ENCODE measurements at places on chromosomes 13 and 19.

DNA sequence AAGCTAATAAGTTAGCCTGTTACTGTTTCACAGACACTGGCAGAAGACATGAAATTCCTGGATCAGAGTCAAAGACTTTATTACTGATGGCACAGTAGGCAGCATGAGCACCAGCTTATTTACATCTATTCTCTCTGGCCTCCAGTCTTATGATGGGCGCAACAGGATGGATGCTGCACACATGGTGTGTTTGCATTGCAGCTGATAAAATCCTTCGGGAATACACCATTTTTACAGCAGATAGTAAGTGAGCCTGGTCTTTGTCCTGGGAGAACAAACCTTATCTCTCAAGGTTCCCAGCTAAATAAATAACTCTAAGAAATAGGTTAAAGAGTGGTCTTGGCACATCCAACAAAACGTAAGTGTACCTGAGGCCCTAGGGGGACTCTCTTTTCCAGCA is 16.0 kb downstream of the EPSTI1 start:
- no peak for DNase-seq

GRCh38 chr19:756236-756635 is 5.3 kb downstream of the MISP start:
- peak; percentile 8 for DNase-seq

- no peak for DNase-seq
Measured at GRCh38 chr19:48950159-48950558, 4.5 kb upstream of the BAX start.

- DNase-seq = no peak
Measured at GRCh38 chr13:33649212-33649878, 168.6 kb upstream of the RFC3 start.

DNA sequence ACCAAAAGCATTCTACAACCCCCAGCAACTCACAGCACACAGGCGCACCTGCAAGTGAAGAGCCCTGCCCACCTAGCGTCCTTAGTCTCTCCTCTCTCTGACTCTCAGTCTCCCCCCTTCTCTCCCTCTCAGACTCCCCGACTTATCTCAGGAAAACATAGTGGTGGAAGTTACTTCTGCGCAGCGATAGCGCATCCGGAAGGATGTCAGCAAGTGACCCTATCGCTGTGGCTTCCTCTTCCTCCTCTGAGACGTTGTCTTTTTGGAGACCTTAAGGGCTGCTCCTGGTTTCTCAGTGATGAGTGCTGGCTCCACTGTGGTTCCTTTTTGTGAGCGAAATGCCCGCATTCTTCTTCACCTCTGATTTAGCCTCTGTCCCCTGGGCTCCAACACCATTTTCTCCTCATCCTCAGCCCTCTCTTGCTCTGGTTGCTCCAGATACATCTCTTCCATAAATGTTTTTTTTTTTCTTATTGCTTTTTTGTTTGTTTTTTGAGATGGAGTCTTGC is 1.4 kb upstream of the YIF1B start:
- no peak for DNase-seq

- DNase-seq = no peak
Measured at GRCh38 chr13:29716493-29716892, 121.0 kb upstream of the SLC7A1 start.

DNA sequence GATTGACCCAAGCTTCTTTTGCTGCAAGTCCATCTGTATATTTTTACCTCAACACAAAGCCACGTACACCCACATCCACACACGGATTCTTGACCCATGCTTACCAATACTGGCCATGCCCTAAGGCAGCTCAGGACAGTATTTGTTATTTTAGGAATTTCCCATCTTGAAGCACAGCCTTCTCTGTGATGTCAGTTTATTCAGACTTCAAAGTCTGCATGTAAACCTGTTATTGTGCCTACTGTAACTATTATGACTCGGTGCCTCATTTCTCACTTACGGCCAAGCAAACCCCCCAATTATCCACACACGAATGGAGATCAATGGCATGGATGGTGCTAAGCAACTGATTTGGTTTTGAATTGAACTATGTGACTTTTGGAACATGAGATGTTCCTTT is 17.5 kb downstream of the CLDN10 start:
- DNase-seq = no peak

DNA sequence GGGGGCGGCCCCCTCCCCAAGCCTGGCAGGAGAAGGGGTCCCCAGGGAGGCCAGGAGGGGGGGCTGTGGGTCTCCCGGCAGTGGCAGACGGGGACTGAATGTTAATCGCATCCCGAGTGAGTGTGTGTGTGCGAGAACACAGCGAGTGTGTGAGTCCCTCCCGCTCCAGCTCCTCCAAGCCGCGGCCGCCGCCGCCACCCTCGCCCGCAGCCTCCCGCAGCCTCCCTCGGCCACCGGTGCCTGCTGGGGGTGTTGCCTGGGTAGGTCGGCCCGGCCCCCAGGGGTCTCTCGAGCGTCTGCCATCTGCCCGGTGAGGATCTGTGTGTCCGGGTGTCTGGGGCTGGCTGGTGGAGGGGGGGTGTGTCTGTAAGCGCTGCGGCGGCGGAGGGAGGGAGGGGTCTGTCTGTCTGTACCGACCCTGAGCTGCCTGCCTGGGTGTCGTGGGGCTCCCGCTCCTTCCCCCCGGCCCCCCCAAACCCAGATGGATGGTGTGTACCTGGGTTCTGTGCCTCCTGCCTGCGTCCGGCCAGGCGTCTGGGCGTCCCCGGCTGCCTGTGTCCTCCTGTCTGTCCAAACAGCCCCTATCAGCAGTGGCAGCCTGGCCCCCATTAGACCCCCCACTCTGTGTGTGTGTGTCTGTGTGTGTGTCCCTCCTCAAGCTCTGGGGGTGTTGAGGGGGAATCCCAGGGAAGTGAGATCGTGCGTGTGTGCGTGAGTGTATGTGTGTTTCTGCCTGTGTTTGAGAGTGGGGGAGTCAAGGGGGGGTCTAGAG is at the start of gene GRIN2D:
Gene GRIN2D (plus strand): TSS at position 110 of the 772 bp plus-strand sequence. CDS start 4,725 bp downstream, outside the sequence.
- peak; percentile 27 for DNase-seq

- peak; percentile 55 for DNase-seq
Measured at GRCh38 chr19:2636897-2637683, 65.4 kb downstream of the GNG7 start.

- DNase-seq = no peak
Measured at GRCh38 chr13:76887076-76887563, 915 bp upstream of the KCTD12 start.

- DNase-seq = no peak
Measured at GRCh38 chr19:35767288-35768081, 7.9 kb upstream of the ARHGAP33 start.

GRCh38 chr19:3360421-3361383 is 5.7 kb upstream of the NFIC start:
- peak; percentile 57 for DNase-seq

DNA sequence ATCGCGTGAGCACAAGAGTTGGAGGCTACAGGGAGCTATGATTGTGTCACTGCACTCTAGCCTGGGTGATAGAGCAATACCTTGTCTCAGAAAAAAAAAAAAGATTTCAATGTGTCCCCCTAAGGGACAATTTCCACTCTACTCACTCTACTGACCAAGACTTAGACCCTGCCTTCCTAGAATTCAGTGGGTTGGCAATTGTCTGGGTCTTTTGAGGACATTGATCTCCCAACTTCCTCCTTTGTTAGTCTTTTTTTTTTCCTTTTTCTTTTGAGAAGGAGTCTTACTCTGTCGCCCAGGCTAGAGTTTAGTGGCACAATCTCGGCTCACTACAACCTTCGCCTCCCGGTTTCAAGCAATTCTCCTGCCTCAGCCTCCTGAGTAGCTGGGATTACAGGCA is 2.2 kb downstream of the SPTBN4 start:
- DNase-seq = no peak

GRCh38 chr13:20672772-20673171 is 30.7 kb upstream of the IL17D start:
- DNase-seq = no peak

- no peak for DNase-seq
Measured at GRCh38 chr13:81795710-81796109, 1454.8 kb upstream of the SPRY2 start.

DNA sequence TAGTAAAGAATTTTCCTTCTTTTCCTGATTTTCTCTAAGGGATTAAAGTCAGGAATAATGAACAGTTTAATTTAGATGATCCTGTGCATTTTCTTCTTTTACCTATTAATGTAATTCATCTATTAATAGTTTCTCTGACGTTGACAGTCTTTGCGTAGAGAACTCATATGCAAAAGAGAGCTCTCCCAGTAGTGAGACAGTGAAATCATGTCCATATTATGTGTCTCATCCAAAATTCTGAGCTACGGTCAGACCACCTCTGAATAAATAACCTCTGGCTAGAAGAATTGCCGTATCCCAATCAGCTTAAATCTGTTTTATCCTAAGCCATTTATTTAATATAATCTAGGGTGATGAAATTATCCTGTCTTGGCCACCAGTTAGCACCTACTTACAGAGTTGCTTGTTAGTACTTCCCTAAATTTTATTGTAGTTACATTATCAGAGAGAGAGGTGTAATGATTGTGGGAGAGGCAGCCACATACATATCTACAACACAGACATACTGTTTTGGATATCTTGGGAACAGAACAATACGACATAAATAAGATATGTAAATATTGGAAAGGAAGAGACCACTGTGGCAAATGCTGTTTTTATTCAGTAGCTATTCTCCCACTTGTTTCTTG is 30.7 kb downstream of the PDS5B start:
- DNase-seq = no peak

GRCh38 chr13:26300140-26300539 is 46.2 kb downstream of the CDK8 start:
- DNase-seq = no peak

DNA sequence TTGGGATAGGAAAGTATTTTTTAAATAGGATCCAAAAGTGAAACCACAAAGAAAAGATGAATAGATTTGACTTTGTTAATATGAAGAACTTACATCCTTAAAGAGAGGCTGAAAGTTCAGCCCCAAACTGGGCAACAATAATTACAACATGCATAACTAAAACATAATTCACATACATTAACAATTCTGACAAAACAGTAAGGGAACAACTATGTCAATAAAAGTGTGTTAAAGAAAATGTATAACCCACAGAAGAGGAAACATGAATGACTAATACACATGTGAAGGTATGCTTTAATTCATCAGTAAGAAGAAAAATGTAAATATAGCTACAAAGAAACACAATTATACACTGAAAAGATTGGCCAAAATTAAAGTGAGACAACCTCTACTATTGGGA is 1597.6 kb upstream of the MIR17HG start:
- DNase-seq = no peak

- DNase-seq = no peak
Measured at GRCh38 chr19:41853768-41854167, 6.3 kb upstream of the RPS19 start.

DNA sequence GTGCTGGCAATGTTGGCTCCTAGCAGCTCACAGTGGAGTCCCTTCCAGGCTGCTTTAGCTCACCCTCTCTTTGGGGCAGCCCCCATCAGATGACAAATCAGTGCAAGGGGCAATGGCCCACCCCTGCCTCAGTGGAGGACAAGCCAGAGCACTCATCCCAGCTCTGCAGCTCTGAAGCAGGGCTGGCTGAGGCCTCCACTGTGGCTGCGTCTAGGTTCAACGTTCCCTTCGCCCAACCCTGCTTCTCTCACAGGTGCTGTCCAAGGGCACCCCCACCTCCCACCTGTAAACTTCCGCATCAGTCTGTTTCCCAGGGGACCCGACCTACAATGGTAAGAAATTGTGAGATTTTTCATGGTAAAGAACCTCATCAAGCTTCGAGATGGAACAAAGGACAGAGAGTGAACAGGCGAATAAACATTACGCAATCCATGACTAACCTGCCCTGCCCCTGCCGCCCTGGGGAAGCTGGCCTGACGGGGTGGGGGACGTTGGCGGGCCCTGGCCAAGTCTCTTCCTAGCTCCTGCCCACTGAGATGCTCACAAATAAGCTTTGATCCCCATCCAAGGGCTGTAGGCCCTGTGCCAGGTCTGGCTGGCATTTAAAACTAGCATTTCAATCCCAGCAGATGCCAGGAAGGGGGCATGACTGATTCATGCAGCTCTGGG is 40.5 kb downstream of the DZIP1 start:
- DNase-seq = peak; percentile 54

DNA sequence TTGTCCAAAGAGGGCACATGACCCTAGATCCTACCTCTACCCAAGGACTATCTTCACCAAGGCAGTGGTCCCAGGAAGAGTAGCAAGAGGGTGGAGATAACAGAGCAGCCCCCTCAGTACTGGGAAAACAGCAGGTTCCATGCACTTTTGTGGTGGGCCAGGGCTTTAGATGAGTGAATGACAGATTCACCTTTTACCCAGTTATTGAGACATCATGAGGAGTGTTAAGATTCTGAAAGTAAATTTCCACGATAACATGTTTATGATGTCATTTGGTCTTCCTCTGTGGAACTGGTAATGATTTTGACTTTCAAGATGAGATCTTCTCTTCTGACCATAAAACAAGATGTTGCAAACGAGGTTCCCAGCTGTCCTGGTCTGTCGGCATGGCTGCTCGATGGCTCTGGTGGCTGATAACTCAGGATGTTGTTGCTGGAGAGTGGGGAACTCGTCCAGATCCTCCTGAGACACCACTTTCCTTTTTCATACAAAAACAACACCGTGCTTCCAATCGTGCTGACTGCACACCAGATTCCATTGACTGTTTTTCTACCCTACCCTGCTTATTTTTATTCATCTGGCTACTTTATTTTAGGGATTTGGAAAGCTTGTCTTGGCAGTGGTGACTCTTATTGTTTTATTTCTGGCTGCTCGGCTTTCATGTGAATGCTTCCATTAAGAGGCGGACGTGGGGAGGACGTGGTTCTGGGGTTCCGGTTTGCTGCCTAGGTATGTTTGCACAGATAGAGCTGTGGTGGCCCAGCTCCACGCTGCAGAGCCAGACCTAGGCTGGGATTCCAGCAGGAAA is 88.5 kb downstream of the LRCH1 start:
- DNase-seq = peak; percentile 49

- DNase-seq = no peak
Measured at GRCh38 chr19:55358943-55359908, 3.8 kb downstream of the GARIN5B start.

Measured in G401 (cell line).